ENCODE measurements at places on chromosomes 13 and 19. TPM values are rescaled to one million over a fixed set of nuclear protein-coding genes. Genes with fewer than 3 reads are reported as not detected.

GRCh38 chr19:16263141-16263761 is 61.4 kb upstream of the KLF2 start:
- no peaks in the 10 kb centered on the region for H3K27me3 ChIP-seq
- DNase-seq = no peak
- peaks cover 39% of the 10 kb centered on the region for H3K4me1 ChIP-seq

DNA sequence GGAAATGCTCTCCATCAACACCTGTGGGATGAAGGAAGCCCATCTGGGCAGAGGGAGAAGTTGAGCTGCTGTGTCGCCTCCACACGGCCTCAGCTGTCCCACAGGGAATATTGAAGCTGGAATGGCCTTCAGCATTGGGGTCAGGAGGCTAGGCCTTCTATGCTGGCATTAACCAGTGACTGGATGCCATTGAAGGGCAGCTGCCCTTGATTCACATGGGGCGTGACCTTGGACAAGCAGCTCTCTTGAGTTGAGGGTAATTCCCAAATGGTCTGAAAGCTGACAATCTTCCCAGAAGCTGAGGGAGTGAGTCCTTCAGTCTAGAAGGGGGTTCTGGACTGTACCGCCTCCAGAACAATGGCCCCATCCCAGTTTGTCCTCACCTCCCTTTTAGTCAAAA is 6.7 kb downstream of the BCL3 start:
- peak overlapping the region; percentile 73 for H3K4me3 ChIP-seq
- no peaks in the 10 kb centered on the region for H3K27me3 ChIP-seq
- H3K36me3 ChIP-seq = peaks cover 60% of the 10 kb centered on the region
- peaks cover 90% of the 10 kb centered on the region for H3K4me1 ChIP-seq
- peak overlapping the region; percentile 98 for H3K27ac ChIP-seq
- no peak for DNase-seq

- H3K27ac ChIP-seq = peak overlapping the region; percentile 48
- H3K4me3 ChIP-seq = no peak overlapping the region
- H3K27me3 ChIP-seq = peaks cover 5% of the 10 kb centered on the region
- H3K36me3 ChIP-seq = no peaks in the 10 kb centered on the region
- DNase-seq = no peak
Measured at GRCh38 chr13:30847650-30848307, 58.3 kb upstream of the MEDAG start.

DNA sequence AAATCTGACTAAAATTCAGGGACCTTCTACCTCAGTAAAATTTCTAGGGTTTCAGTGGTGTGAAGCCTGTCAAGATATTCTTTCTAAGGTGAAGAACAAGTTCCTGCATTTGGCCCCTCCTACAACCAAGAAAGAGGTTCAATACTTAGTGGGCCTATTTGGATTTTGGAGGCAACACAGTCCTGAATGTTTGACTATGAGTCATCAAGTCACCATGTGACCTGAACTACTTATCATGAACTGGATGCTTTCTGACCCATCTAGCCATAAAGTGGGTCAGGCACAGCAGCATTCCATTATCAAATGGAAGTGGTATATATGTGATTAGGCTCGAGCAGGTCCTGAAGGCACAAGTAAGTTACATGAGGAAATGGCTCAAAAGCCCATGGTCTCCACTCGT is 163.0 kb upstream of the IRS2 start:
- no peak overlapping the region for H3K4me3 ChIP-seq
- no peaks in the 10 kb centered on the region for H3K27me3 ChIP-seq
- no peak for DNase-seq
- H3K4me1 ChIP-seq = no peaks in the 10 kb centered on the region

DNA sequence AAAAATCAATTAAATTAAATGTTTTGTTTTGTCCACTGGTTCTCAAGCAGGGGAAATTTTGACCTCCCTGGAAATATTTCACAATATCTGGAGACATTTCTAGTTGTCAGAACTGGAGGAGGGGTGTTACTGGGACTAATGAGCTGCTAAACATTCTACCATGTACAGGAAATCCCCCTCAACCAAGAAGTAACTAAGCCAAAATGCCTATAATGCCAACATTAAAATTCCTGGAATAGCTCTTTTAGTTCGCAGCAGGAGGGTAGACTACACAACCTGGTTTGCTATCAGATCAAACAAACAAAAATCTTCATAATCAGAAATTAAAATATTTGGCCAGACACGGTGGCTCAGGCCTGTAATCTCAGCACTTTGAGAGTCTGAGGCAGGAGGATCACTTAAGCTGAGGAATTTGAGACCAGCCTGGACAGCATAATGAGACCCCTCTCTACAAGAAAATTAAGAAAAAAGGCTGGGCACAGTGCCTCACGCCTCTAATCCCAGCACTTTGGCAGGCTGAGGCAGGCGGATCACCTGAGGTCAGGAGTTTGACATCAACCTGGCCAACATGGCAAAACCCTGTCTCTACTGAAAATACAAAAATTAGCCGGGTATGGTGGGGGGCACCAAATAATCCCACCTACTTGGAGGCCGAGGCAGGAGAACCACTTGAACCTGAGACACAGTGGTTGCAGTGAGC is 13.7 kb upstream of the SMARCA4 start:
- H3K27me3 ChIP-seq = no peaks in the 10 kb centered on the region
- H3K27ac ChIP-seq = no peak overlapping the region
- H3K36me3 ChIP-seq = no peaks in the 10 kb centered on the region
- H3K4me1 ChIP-seq = no peaks in the 10 kb centered on the region
- no peak overlapping the region for H3K4me3 ChIP-seq

- no peak overlapping the region for H3K27ac ChIP-seq
- H3K4me1 ChIP-seq = no peaks in the 10 kb centered on the region
- no peak for DNase-seq
Measured at GRCh38 chr13:96308568-96308967, 218.7 kb downstream of the HS6ST3 start.

GRCh38 chr19:57719901-57720519 is 7.4 kb downstream of the ZNF671 start:
- peaks cover 66% of the 10 kb centered on the region for H3K36me3 ChIP-seq
- peaks cover 10% of the 10 kb centered on the region for H3K4me1 ChIP-seq
- H3K27me3 ChIP-seq = no peaks in the 10 kb centered on the region
- no peak overlapping the region for H3K4me3 ChIP-seq

DNA sequence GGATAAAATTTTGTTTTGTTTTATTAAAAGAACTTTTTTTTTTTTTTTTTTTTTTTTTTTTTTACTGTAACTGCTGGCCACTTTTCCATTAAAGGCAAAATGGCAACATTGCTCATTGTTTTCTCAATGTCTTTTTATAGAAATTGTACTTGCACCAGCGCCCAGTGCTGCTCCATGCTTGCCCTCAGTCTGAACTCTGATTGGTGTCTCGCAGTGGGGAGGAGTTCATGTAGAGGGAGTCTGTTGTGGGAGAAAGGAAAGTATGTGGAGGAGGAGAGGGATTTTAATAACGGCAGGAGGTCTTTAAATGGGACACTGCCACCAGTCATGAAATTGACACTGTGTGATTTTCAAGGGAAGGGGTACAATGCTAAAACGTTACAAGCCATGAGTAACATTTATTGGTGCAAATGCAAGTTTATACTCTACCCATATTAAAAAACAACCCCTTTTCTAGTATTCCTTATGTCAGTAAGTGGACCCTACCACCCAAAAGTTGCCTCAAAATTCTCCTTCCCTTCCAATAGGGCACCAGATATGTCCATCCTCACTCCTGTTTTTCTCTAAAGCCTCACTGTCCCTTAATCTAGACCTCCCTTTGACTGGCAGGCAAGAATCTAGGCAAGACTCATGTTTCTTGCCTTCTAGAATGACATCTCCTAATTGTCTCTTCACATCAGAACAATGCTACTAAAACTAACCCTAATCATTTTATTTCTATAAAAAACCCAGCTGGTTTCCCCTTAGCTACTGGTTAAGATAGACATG is 3.2 kb downstream of the RASL11A start:
- peaks cover 31% of the 10 kb centered on the region for H3K4me1 ChIP-seq
- DNase-seq = no peak
- H3K27ac ChIP-seq = peak overlapping the region; percentile 93
- peaks cover 5% of the 10 kb centered on the region for H3K27me3 ChIP-seq
- H3K4me3 ChIP-seq = peak overlapping the region; percentile 81

GRCh38 chr13:42377640-42378382 is 105.9 kb downstream of the AKAP11 start:
- no peak for DNase-seq
- no peak overlapping the region for H3K27ac ChIP-seq
- H3K4me1 ChIP-seq = no peaks in the 10 kb centered on the region
- H3K27me3 ChIP-seq = peaks cover 10% of the 10 kb centered on the region
- no peaks in the 10 kb centered on the region for H3K36me3 ChIP-seq

- no peak for DNase-seq
- no peak overlapping the region for H3K27ac ChIP-seq
- H3K4me3 ChIP-seq = no peak overlapping the region
- H3K4me1 ChIP-seq = no peaks in the 10 kb centered on the region
Measured at GRCh38 chr19:11115042-11115441, 25.8 kb downstream of the LDLR start.

DNA sequence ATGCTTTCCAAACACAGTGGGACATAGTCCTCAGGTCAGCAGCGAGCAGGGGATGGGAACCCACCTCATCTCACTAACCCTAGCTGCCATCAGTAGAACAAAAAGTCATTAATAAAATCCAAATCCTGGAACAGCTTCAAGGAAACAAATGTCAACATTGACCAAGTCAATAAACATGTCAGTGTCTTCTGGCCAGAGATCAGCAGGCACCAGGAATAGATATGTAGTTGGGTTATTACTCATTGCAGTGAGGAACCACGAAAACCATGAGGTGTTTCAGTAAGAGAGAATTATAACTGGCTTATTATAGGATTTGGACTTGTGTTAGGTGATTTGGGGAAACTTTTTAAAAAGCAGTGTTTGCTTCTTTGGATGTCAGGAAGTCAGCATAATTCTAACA is 17.1 kb upstream of the CD33 start:
- H3K27ac ChIP-seq = no peak overlapping the region
- no peaks in the 10 kb centered on the region for H3K36me3 ChIP-seq
- no peak overlapping the region for H3K4me3 ChIP-seq

DNA sequence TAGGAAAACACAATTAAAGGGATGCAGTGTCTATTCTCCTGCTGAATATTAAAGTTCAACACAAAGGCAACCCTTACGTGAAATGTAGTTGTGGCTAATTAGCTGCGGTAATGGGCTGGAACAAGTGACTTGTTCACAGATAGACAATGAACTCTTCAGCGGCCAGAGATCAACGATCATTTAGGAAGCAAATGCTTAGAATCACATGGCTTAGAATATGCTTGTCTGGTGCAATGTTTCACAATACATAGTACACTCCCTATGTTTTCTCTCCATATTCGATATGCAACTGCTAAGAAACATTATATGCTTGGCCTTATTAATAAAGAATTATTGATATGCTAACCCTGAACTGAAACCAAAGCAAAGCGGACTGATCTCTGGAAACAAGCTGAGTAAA is 25.7 kb upstream of the MTUS2 start:
- no peaks in the 10 kb centered on the region for H3K36me3 ChIP-seq
- H3K4me1 ChIP-seq = peaks cover 6% of the 10 kb centered on the region
- H3K27me3 ChIP-seq = peaks cover 9% of the 10 kb centered on the region
- DNase-seq = no peak
- no peak overlapping the region for H3K4me3 ChIP-seq
- H3K27ac ChIP-seq = no peak overlapping the region

- H3K27ac ChIP-seq = no peak overlapping the region
- H3K36me3 ChIP-seq = peaks cover 41% of the 10 kb centered on the region
- H3K4me1 ChIP-seq = peaks cover 40% of the 10 kb centered on the region
- H3K4me3 ChIP-seq = no peak overlapping the region
Measured at GRCh38 chr19:46919324-46919723, 58.5 kb downstream of the ARHGAP35 start.

DNA sequence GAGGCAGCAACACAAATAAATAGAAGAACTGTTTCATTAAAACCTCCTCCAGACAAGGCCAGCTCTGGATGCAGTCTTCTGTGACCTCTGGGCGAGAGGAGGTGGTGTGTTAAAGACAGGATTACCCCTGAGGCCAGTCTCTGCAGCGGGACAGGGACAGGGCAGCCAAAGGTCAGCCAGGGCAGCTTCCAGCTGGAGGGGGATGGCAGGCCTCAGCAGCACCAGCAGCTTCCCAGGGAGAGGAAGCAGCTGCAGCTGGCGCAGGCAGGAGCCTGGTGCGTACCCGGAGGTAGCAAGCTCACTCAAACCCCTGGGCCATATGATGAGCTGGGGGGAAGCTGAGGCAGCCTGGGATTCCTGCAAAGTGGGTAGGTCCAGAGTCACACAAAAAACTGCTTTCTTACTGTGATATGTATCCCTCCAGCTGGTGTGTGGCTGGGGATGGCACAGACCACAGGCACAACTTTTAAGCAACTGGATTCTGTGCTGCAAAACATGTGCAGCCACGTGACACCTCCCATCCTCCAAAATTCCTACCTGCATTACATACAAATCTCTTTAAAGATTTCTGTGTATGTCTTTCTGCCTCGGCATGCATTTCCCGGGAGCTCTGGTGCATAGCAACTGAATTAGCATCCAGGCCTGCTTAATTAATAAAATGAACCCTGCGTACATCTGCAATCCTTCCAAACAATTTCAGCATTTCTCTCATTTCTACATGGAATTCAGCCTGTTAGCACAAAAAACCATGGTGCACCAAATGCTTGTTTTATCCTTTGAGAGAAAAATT is 238.3 kb upstream of the MAB21L1 start:
- H3K27me3 ChIP-seq = no peaks in the 10 kb centered on the region
- H3K4me1 ChIP-seq = peaks cover 33% of the 10 kb centered on the region
- no peak overlapping the region for H3K4me3 ChIP-seq
- H3K27ac ChIP-seq = peak overlapping the region; percentile 56

DNA sequence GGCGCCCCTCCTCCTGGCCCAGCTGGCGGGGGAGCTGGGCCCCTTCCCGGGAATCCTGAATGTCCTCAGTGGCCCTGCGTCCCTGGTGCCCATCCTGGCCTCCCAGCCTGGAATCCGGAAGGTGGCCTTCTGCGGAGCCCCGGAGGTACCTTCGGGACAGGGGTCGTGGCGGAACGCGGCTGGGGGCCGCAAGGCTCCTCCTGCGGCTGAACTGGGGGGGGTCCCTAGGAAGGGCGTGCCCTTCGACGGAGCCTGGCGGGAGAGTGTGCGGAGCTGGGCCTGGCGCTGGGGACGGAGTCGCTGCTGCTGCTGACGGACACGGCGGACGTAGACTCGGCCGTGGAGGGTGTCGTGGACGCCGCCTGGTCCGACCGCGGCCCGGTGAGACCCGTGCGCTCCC is 8.6 kb downstream of the ALDH16A1 start:
- no peak for DNase-seq
- H3K4me1 ChIP-seq = peaks cover 16% of the 10 kb centered on the region
- no peaks in the 10 kb centered on the region for H3K27me3 ChIP-seq

- H3K27me3 ChIP-seq = no peaks in the 10 kb centered on the region
- no peak overlapping the region for H3K4me3 ChIP-seq
- peaks cover 5% of the 10 kb centered on the region for H3K36me3 ChIP-seq
Measured at GRCh38 chr13:32415019-32415418, 12.9 kb downstream of the N4BP2L1 start.

GRCh38 chr13:106601489-106601888 is 33.6 kb upstream of the ARGLU1 start:
- peaks cover 17% of the 10 kb centered on the region for H3K4me1 ChIP-seq
- no peak overlapping the region for H3K4me3 ChIP-seq
- no peak for DNase-seq
- H3K36me3 ChIP-seq = no peaks in the 10 kb centered on the region

- no peak for DNase-seq
- no peaks in the 10 kb centered on the region for H3K36me3 ChIP-seq
- no peaks in the 10 kb centered on the region for H3K4me1 ChIP-seq
- H3K27ac ChIP-seq = no peak overlapping the region
Measured at GRCh38 chr13:105991622-105992277, 543.7 kb downstream of the EFNB2 start.

Gene ADAMTSL5
- total RNA-seq = 36.8 TPM

Gene METTL21C
- total RNA-seq = not detected

Gene ZNF491
- total RNA-seq = 2.4 TPM

Gene LAIR2
- not detected for total RNA-seq

Gene SIGLEC8
- 0.16 TPM for total RNA-seq

Gene SYDE1
- 13.1 TPM for total RNA-seq

Gene MAMSTR
- total RNA-seq = 1.8 TPM

Gene PTPRH
- 1.1 TPM for total RNA-seq

Gene RELB
- total RNA-seq = 4.0 TPM

Gene FBXO17
- 3.0 TPM for total RNA-seq

Gene ADGRE3
- total RNA-seq = not detected

Gene CAMSAP3
- 0.60 TPM for total RNA-seq

Gene CEACAM16
- not detected for total RNA-seq
